T-cell (primary cell): ENCODE measurements at places on chromosomes 16 and 17. TPM values are rescaled to one million over a fixed set of nuclear protein-coding genes. Genes with fewer than 3 reads are reported as not detected.

The GCSH gene
- total RNA-seq: 2.8 TPM

The SULT1A2 gene
- not detected for total RNA-seq

The HBA2 gene
- 13.2 TPM for total RNA-seq

DNA sequence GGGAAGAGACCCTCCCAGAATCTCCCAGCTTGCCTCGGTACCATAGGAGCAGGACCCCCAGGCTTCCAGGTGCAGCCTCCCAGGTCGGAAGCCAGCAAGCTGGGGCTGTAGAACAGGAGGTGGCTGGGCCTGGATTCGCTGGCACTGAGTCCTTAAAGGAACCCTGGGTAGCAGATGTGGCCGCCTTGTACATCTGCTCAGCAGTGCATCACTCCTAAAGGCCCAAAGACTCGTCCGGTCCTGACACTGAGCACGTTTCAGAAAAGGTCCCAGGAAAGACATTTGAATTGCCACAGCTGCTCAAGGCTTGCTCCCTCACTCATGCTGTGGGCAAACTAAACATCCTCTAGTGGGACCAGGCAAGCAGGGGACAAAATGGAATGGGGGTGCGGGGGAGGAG, 172.8 kb downstream of the RAB11FIP4 start:
- H3K36me3 ChIP-seq: no peaks in the 10 kb centered on the region
- no peaks in the 10 kb centered on the region for H3K27me3 ChIP-seq
- H3K4me3 ChIP-seq: no peak overlapping the region
- no peak for DNase-seq
- no peak overlapping the region for H3K27ac ChIP-seq

DNA sequence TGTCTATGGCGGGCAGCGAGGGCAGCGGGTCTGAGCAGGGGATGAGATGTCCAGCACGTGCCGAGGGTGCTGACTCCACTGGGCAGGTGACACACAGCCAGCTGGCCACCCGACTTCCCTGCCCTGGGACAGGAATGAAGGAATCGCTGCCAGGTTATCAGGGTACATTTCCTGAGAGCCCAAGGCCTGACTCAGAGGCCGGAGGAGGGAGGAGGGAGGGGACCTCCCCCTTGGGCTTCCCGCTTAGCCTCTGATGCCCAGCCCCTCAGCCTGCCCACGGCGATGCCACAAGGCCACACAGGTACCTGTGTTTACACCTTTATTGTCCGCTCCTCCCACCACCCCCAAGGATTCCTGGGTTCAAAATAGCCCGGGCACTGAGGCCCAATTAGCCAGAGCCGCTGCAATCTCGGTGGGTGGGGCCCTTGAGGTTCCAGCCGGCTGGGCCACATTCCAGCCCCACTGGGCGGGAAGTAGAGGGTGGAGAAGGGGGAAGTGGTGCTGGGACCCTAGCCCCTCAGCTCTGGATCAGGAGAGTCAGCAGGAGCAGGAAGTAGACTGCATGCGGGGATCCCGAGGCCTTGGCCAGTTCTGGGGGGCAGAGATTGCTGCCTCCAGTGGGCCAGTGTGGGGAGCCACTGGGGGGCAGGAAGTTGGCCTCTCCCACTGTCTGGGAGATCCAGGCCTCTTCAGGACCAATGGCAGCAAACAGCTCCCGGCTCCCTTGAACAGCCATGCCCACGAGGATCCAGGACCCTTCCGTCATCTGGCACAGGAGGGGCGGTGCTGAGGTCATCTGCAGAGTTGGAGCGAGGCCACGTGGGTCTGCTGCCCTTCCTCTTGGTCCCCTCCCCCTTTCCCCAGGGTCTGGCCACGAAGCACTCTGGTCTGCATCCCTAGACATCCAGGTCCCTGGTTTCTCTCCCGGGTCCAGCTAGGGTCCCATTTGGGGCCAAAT, 3.4 kb upstream of the PRSS8 start:
- H3K36me3 ChIP-seq: no peaks in the 10 kb centered on the region
- no peak overlapping the region for H3K4me3 ChIP-seq
- peaks cover 2% of the 10 kb centered on the region for H3K4me1 ChIP-seq

DNA sequence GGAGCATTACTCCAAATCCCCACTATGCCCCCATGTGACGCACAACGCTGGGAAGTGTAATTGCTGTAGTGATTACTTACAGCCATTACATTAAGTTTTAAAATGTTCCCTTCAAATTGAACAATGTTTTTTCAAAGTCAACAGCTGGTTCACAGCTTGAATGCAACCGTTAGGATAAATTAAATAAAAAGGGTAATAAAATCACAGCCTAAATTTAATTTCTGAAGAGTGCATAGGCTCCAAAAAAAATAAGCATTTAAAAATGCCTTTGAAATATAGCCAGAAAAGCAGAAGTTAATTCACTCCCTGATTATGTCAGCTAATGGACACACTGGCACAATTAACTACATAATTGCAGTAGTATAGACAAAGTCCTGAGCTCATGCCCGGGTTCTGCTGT, 50.5 kb upstream of the KDM8 start:
- no peaks in the 10 kb centered on the region for H3K27me3 ChIP-seq
- peaks cover 8% of the 10 kb centered on the region for H3K4me1 ChIP-seq
- no peak overlapping the region for H3K4me3 ChIP-seq
- H3K27ac ChIP-seq: no peak overlapping the region
- no peak for DNase-seq

GRCh38 chr16:8295513-8296237, 294.6 kb downstream of the TMEM114 start:
- no peak overlapping the region for H3K27ac ChIP-seq
- no peaks in the 10 kb centered on the region for H3K36me3 ChIP-seq
- DNase-seq: no peak
- no peaks in the 10 kb centered on the region for H3K27me3 ChIP-seq
- no peak overlapping the region for H3K4me3 ChIP-seq

GRCh38 chr17:63753215-63753614, 11.6 kb upstream of the STRADA start:
- H3K27ac ChIP-seq: no peak overlapping the region
- no peaks in the 10 kb centered on the region for H3K4me1 ChIP-seq
- H3K4me3 ChIP-seq: no peak overlapping the region

DNA sequence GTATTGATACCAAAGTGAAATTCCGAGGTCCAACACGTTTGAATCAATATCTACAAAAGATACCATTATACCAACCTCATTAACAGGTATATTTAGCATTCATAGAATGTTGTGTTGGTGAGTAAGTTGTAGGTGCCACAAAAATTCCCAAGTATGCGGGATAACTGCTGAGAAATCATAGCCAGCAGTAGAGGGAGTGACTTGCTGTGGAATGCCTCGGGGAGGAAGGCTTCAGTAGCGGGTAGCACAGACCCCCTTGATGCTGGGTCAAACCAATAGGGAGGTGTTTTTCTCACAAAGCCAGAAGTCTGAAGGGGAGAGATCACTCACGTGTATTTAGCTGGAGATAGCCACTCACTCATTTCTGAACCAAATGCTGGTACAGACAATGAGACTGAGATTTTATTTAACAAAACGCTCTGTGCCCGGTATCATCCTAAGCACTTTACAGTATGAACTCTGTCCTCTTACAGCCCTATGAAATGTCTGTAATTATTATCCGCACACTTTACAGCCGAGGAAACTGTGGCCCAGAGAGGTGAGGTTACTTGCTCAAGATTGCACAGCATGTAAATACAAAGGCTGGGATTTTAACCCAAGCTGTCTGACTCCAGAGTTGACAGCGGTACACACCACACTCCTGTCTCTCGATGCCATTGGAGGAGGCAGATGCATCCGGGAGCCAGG, 23.1 kb downstream of the HSBP1 start:
- DNase-seq: no peak
- no peak overlapping the region for H3K27ac ChIP-seq
- H3K36me3 ChIP-seq: no peaks in the 10 kb centered on the region
- no peaks in the 10 kb centered on the region for H3K27me3 ChIP-seq
- no peak overlapping the region for H3K4me3 ChIP-seq
- no peaks in the 10 kb centered on the region for H3K4me1 ChIP-seq

DNA sequence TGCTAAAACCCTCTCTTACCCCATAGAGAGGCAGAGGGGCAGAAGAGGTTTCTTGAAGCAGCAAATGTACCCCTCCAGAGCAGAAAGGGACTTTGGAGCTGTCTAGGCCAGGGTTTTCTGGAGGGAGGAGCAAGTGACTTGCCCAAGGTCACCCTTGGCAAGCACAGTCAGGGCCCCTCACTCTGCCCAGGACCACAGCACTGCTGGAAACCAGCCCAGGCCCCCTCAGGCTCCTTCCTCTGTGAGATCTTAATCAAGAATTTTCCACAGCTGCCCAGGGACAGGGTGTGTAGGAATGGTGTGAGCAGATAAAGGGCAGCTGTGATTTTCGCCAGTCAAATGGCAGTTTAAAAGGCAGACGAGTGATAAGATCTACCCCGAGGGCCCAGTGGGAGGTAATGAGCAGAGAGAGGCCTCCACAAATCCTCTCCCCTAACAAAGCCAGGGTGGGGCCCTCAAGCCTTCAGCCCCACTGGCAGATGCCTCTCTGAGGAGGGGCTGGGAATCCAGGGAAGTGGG, 3.9 kb upstream of the SLC12A3 start:
- no peaks in the 10 kb centered on the region for H3K36me3 ChIP-seq
- peak overlapping the region; percentile 81 for H3K27ac ChIP-seq
- no peak for DNase-seq
- peaks cover 60% of the 10 kb centered on the region for H3K4me1 ChIP-seq
- H3K27me3 ChIP-seq: no peaks in the 10 kb centered on the region

GRCh38 chr17:67379251-67379630, 2.2 kb downstream of the PITPNC1 start:
- peak overlapping the region; percentile 73 for H3K27ac ChIP-seq
- peaks cover 22% of the 10 kb centered on the region for H3K4me1 ChIP-seq
- no peaks in the 10 kb centered on the region for H3K27me3 ChIP-seq

GRCh38 chr17:78986649-78987328, 7.1 kb upstream of the LGALS3BP start:
- H3K27ac ChIP-seq: no peak overlapping the region
- H3K27me3 ChIP-seq: no peaks in the 10 kb centered on the region
- H3K4me1 ChIP-seq: peaks cover 14% of the 10 kb centered on the region

GRCh38 chr16:67668495-67669157, 2.0 kb downstream of the C16orf86 start:
- H3K27me3 ChIP-seq: no peaks in the 10 kb centered on the region
- peak overlapping the region; percentile 43 for H3K27ac ChIP-seq
- H3K4me3 ChIP-seq: no peak overlapping the region
- no peak for DNase-seq
- peaks cover 5% of the 10 kb centered on the region for H3K4me1 ChIP-seq

GRCh38 chr17:68437979-68438822, 19.1 kb downstream of the WIPI1 start:
- H3K4me1 ChIP-seq: peaks cover 36% of the 10 kb centered on the region
- H3K27me3 ChIP-seq: no peaks in the 10 kb centered on the region
- no peaks in the 10 kb centered on the region for H3K36me3 ChIP-seq
- DNase-seq: peak; percentile 32
- peak overlapping the region; percentile 75 for H3K27ac ChIP-seq

DNA sequence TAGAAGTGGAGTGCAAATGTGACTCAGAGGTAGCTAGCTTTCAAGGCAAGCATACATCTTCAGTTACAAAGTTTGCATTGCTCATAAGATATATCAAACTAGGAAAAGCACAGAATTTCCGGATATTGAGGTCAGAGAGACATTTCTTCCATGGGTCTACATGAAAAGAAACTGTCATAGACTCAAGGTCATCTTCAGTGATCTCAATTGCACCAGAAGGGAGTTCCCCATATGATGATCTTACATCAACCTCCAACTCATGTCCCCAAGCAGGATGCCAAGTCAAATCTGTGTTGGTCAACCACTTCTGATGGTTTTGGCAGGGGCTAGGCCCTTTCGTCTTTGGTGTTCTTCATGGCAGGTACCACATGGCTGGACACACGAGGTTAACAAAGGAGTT, 459.9 kb upstream of the MAF start:
- no peak for DNase-seq
- H3K27ac ChIP-seq: no peak overlapping the region
- H3K4me3 ChIP-seq: no peak overlapping the region
- H3K4me1 ChIP-seq: no peaks in the 10 kb centered on the region
- H3K36me3 ChIP-seq: no peaks in the 10 kb centered on the region

- no peak overlapping the region for H3K4me3 ChIP-seq
- H3K36me3 ChIP-seq: peaks cover 50% of the 10 kb centered on the region
- no peaks in the 10 kb centered on the region for H3K4me1 ChIP-seq
Measured at GRCh38 chr16:14249291-14250032, 178.3 kb downstream of the MRTFB start.

GRCh38 chr16:8673611-8674412, 605 bp upstream of the ABAT start:
- DNase-seq: no peak
- H3K27me3 ChIP-seq: peaks cover 3% of the 10 kb centered on the region
- peak overlapping the region; percentile 88 for H3K4me3 ChIP-seq
- H3K4me1 ChIP-seq: peaks cover 24% of the 10 kb centered on the region
- H3K36me3 ChIP-seq: no peaks in the 10 kb centered on the region

DNA sequence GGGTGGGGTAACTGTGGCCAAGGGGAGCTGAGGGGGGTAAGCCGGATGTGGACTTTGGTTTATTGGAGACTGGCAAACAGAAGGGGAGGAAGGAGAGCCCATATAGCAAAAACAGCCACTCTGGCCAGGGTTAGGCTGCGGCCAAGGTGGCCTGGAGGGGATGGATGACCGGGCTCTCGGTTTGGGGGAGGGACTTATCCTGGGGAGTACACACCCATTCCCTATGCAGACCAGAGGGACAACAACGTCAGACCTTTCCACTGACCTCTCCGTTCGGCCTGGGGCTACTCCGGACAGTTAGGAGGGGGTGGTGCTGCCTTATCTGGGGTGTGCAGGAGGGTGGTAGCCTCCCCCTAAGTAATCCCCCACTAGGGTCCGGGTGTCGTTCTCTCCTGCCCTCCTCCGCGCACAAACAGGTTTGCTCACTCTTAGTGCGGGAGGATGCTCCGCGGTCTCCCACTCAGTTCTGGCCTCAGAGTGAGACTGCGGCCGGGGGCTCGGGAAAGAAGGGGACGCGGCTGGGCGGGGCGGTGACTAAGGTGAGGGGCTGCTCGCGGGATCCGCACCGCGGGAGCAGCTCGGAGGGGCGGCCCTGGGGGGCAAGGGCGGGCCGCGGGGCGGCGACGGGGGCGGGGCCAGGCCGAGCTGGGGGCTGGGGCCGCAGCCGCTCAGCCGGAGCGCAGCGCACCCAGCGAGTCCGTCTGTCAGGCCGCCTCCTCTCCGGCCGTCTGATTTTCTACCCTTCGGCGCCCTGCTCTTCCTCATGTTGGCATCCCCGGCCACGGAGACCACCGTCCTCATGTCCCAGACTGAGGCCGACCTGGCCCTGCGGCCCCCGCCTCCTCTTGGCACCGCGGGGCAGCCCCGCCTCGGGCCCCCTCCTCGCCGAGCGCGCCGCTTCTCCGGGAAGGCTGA, at the start of gene WNK4:
TSS of gene WNK4 (plus strand) at position 675 of the 915 bp plus-strand sequence. CDS start at position 764, 89 bp downstream.
- H3K27ac ChIP-seq: no peak within 1 kb of the TSS
- no peak for DNase-seq
- peaks cover 41% of the 10 kb centered on the region for H3K36me3 ChIP-seq
- no peak within 1 kb of the TSS for H3K4me3 ChIP-seq
- peaks cover 36% of the 10 kb centered on the region for H3K4me1 ChIP-seq

- H3K4me3 ChIP-seq: no peak overlapping the region
- DNase-seq: no peak
- H3K4me1 ChIP-seq: no peaks in the 10 kb centered on the region
- no peak overlapping the region for H3K27ac ChIP-seq
- H3K36me3 ChIP-seq: no peaks in the 10 kb centered on the region
Measured at GRCh38 chr16:54508351-54508750, 221.8 kb upstream of the IRX3 start.
